Activated T-helper 1 cell treated with anti-CD3 and anti-CD28 coated beads, Interleukin-12 subunit alpha, Interleukin-12 subunit beta, Interleukin-2, Interleukin-4 antibody, amounts not matched to agents 30 ng/mL and 10 ng/mL and 1 ng/mL, durations not matched to agents 14 hours and 24 hours and 36 hours (primary cell): ENCODE measurements at places on chromosomes 4 and X. TPM values are rescaled to one million over a fixed set of nuclear protein-coding genes. Genes with fewer than 3 reads are reported as not detected.

Gene CTAG2
- total RNA-seq, result not detected in 2 replicates

Gene FAM149A
- total RNA-seq, result 0.61 TPM in 1 of 2 replicates, not detected in the other

Gene HSFX3
- total RNA-seq, result not detected in 2 replicates

Gene CTAG1A
- not detected in 2 replicates for total RNA-seq
